PC-3 (cell line): ENCODE measurements at places on chromosomes 6 and 20. TPM values are rescaled to one million over a fixed set of nuclear protein-coding genes. Genes with fewer than 3 reads are reported as not detected.

The HAO1 gene
- 0.33 TPM in 1 of 2 replicates, not detected in the other for total RNA-seq

DNA sequence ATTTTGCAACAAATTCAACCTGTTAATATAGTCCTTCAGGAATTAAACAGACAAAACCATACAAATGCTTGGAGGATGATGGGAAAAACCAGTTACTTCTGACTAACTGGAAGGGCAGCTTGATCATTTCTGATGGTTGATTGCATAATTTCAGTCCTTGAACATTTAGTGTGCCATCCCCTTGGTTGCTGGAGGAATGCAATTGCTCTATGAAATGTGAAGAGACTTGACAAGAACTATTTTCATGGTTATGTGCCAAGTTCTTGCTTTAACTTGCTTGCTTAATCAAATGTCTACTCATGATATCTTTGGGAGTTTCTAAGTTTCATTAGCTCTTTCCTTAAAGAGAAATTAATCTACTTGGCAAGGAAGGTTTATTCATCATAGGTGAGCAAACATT, 45.2 kb downstream of the ANKEF1 start:
- H3K4me1 ChIP-seq: peaks cover 32% of the 10 kb centered on the region
- H3K27ac ChIP-seq: no peak overlapping the region
- H3K36me3 ChIP-seq: no peaks in the 10 kb centered on the region
- H3K4me3 ChIP-seq: no peak overlapping the region
- peak; percentile 58 for DNase-seq
- no peaks in the 10 kb centered on the region for H3K27me3 ChIP-seq

DNA sequence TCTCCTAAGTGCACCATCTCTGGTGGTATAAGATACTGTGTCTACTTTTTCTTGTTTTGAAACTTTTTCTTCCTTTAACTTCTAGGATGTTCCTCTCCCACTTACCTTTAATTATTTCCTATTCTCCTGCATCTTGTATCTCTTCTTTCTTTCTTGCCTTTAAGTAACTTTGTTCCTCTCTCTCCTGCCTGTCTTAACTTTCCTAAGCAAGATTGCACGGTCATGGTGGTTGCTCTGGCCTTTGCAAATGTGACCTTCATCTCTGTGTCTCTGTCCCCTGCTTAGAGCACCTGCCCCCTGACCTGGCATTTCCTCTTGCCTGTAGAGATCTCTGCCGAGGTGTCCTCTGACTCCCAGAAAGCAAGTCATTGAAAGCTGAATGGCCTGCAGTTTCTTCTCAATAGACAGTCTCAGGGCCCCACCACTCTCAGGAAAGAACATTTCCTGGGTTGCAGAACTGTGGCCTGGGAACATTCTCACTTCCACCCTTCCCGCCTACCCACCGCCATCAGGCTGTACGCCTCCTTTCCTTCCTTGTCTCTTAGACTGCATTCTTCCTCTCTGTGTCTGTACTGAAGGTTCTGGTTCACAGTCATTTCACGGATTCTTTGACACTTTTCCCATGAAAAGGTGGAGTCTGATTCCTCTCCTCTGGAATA, 12.8 kb downstream of the ZDHHC14 start:
- H3K36me3 ChIP-seq: peaks cover 12% of the 10 kb centered on the region; the same call in 1 of the 2 replicates
- H3K27me3 ChIP-seq: no peaks in the 10 kb centered on the region

GRCh38 chr6:166618866-166619761, 7.9 kb downstream of the RPS6KA2 start:
- H3K4me1 ChIP-seq: peaks cover 34% of the 10 kb centered on the region
- no peaks in the 10 kb centered on the region for H3K36me3 ChIP-seq
- no peaks in the 10 kb centered on the region for H3K27me3 ChIP-seq
- peak overlapping the region; percentile 35; the same call in 1 of the 2 replicates for H3K27ac ChIP-seq
- no peak for DNase-seq
- H3K4me3 ChIP-seq: no peak overlapping the region

DNA sequence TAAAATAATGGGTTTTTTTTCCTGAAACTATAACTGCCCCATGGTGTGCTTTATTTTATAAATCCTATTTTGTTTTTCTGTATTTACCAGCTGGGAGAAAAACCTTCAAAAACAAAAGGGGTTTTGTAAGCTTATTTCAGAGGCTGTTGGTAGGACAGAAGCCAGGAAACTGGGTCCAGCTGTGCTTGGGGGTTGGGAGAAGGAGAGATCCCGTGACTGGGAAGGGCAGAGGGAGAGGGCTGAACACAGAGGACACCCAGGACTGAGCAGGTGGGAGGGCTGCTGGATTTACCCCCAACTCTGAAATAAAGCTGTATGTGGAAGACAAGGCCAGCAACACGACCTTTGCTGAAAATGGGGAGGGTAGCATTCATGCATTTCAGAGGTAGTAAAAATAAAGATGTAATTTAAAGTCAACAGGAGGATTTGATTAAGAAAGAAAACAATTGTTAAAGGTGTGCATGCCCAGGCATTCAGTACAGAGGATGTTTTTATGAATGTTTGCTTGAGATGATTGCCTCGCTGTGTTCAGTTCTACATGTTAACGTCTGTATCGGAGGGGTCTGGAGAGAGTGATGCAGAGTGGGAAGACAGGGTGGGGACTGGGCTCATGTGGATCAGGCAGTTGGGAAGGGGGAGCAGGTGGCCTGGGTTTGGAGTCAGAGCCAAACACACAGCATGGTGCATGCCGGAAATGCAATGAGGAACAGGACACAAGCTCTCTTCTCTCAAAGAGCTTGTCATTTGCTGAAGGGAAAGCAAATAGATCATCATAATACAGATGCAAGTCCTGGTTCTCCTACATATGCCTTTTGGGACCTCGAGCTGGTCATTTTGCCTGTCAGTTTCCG, 21.4 kb downstream of the ARFGEF3 start:
- no peak for DNase-seq
- no peaks in the 10 kb centered on the region for H3K4me1 ChIP-seq
- no peak overlapping the region for H3K27ac ChIP-seq
- H3K4me3 ChIP-seq: no peak overlapping the region
- no peaks in the 10 kb centered on the region for H3K36me3 ChIP-seq
- H3K27me3 ChIP-seq: no peaks in the 10 kb centered on the region

- no peaks in the 10 kb centered on the region for H3K27me3 ChIP-seq
- H3K27ac ChIP-seq: no peak overlapping the region
- no peak for DNase-seq
- H3K4me1 ChIP-seq: peaks cover 25% of the 10 kb centered on the region
- no peaks in the 10 kb centered on the region for H3K36me3 ChIP-seq
- no peak overlapping the region for H3K4me3 ChIP-seq
These were observed 36.8 kb upstream of the ME1 start for GRCh38 chr6:83467620-83468036.

DNA sequence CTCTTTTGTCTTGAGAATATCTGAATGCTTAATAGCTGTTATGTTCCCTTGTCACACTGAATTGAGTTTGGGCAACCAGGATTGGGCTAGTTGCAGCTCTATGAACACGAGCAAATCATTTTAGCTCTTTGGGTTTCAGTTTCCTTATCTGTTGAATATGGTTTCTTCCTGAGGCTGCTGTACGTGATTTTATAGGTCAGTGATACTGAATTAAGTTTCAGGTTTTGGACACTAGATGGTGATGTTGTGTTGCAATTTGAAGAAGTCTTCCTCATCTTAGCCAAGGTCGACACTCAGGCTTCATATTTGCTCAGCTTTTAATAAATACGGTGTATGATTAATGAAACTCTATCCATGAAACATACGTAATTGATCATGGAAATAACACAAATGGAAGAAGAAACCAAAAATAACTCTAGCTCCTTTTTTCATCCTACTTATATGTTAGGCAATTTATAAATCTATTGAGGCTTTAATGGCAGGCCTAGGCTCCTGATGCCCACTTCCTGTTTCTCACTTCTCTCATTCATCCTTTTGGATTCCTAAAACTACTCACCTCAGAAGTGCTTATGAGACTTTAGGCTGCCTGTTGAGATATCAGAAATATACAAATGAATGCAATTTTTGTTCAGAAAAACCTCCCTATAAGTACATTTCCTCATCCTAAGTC, 354.1 kb upstream of the MAP3K7 start:
- no peak overlapping the region for H3K4me3 ChIP-seq
- H3K36me3 ChIP-seq: no peaks in the 10 kb centered on the region
- no peak overlapping the region for H3K27ac ChIP-seq
- H3K27me3 ChIP-seq: peaks cover 16% of the 10 kb centered on the region
- DNase-seq: peak; percentile 64
- H3K4me1 ChIP-seq: no peaks in the 10 kb centered on the region
